ENCODE measurements at places on chromosomes 13 and 19.

DNA sequence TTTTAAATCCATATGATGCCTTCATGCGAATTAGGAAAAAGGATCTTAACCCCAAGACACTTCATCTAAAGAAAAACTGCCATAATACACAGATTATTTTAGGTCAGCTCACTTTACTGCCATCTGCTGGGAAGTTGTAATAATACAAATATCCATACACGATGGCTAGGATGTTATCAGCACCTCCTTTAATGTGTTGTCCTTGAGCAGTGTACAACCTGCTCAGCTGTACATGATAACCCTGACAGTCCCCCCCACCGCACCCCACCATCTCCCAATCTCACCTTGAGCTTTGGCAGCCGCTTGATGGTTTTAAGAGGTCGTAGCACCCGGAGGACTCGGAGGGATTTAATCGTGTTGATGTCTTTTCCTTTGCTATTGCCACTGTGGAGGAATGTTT is 112.2 kb downstream of the IER2 start:
- DNase-seq: no peak

GRCh38 chr13:60945396-60945795 is 470.3 kb downstream of the PCDH20 start:
- DNase-seq: no peak

DNA sequence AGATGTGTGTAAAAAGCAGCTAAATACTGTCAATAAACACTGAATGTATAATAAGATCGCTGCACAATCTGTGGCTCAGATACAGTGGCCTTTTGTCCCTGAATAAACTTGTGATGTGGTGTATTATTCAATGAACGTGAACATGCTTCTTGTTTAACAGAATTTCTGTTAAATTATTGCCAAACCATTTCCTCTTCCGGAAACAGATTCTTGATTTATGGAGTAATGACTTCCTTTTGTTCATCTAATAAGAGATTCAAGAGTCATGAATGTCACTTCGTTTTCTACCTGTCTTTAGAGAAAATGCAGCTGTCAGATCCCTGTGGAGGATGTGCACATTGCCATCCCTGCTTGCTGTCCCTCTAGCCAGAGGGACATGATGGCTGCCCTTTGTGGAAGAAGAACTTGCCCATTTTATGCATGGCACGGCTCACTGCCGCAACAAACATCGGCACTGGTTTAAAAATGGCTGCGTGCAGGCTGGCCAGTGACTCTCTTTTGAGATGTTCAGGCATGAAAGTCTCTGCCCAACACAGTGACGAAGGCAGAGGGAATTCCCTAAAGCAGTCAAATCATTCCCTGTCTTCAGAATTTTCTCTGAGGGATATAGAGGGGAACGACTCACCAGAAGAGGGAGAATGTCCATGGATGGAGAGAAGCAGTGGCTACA is 3.1 kb upstream of the TNFSF13B start:
- DNase-seq: no peak

GRCh38 chr19:7645163-7645562 is 8.3 kb downstream of the STXBP2 start:
- DNase-seq: no peak

GRCh38 chr19:57560049-57560491 is 407 bp upstream of the ZNF550 start:
- DNase-seq: no peak

- DNase-seq: no peak
Observed at GRCh38 chr19:43439032-43439708, 24.5 kb downstream of the TEX101 start.

DNA sequence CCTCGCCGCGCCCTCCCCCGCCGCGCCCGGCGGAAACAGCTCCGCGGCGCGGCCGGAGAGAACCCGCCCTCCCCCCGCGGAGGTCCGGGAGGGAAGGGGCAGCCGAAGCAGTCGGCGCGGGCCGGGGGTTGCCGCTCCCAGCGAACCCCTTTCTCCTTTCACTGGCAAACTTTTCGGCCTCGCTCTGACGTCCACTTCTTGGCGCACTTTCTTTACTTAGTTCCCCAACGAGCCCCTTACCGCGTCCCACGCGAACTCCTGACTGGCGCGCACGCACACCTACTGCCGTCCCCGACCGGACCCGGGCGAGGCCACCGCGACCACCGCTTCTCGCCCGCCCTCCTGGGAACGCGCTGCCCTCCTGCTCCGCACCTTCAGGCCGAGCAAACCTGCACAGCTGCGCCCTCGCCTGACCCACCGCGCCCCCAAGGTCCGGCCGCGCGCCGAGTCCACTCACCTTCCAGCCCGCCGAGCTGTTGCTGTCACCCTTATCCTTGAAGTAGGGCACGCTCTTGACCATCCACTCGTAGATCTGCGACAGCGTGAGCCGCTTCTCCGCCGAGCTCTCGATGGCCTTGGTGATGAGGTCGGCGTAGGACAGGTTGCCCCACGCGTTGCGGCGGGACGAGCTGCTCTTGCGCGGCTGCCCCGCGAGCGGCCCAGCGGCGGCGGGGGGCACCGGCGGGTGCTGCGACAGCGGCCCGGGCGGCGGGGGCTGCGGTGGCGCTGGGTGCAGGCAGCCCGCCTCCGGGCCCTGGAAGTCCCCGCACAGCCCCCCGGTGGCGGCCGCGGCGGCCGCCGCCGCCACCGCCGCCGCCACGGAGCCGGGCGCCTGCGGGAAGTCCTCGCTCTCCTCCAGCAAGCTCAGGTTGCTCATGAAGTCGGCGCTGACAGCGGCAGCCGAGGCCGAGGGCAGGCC is 1.1 kb downstream of the FOXO1 start:
- DNase-seq: peak; percentile 71

DNA sequence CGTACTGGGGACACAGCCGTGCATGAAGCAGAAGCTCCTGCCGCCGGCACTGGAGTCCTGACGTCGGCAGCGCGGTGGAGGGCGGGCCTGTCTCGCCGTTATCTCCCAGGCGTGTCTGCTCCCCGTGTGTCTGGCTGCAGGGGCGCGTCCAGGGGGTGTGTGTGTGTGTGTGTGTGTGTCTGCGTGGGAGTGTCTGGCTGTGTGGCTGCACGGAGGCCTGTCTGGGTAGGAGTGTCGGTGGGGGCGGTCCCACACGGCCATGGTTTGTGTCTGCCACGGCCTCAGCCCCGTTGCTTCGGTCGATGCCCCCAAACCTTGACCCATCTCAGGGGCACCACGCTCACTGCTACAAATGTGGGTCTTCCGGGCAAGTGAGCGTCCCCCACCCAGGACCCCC is 18.3 kb downstream of the ARID3A start:
- no peak for DNase-seq

- DNase-seq: no peak
Observed at GRCh38 chr19:54128441-54128725, 9.2 kb upstream of the CNOT3 start.

DNA sequence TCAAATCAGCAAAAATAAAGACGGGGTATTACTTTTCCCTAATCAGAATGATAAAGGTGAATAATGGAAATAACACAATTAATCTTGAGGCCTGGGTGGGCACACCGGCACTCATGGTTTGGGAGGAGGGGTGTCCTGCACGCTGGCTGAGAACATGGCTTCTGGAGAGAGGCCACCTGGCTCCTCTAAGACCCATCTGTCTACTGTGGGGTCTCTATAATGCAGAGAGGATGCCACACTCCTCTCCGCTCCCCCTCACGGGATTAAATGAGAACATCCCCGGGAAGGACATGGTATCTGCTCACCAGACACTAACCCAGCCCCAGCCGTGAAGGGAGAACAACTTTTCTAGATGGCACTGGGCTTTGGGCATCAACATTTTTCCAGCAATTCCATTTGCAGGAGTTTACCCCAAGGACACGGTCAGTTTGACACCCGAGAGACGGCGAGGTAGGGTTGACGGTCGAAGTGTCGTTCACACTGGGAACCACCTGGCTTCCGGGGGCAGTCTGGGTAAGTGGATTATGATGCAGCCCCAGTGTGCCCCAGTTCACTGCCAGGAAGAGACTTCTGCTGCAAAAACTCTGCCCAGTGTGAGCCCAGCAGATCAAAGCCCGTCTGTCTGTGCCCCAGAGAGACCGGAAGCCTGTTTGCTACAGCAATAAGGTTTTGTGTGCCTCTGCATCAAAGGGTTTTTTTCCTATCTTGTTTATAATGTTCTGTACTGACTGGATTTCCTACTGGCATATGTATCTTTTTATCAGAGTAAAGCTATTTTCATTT is 56.6 kb downstream of the CEBPG start:
- no peak for DNase-seq

DNA sequence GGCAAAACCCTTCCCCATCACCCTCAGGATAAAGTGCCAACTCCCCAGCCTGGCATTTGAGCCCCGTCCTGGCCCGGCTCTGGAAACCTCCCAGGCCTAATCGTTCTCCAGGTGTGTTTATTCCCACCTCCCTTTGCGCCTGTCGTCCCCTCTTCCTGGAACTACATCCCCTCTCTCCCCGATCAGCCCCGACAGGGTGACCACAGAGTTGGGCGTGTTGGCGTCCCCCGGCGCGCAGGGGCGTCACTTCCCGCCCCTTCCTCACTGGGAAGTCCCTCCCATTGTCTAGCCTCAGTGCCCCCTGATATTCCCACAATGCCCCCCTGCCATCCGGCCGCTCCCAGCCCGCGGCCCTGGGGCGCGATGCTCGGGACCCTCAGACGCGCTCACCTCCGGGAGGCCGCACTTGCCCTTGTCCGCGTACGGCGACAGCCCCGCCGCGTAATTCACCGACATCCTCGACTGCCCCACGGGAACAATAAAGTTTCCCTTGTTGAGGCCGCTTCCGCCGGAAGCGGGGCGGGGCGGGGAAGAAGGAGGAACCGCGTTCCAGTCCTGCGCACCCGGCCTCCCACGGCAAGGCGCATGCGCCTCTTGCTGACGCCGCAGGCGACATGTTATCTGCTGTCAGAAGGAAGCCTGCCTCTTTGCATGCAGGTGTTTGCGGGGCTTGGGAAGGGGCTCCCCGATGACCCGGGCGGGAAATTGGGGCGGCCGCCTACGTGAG is at the start of the genes ANKRD24 and SIRT6:
Gene ANKRD24 (plus strand): TSS at position 606 of the 727 bp plus-strand sequence. CDS start 3,737 bp downstream, outside the sequence.
Gene SIRT6 (minus strand): TSS at position 480 of the 727 bp plus-strand sequence. CDS start 24 bp downstream, at position 456.
- peak; percentile 96 for DNase-seq

GRCh38 chr13:99055281-99055680 is 77.4 kb upstream of the DOCK9 start:
- DNase-seq: no peak

- DNase-seq: no peak
Observed at GRCh38 chr19:15313649-15314279, 18.6 kb downstream of the BRD4 start.

GRCh38 chr13:75547917-75548316 is 1.7 kb upstream of the UCHL3 start:
- DNase-seq: no peak

- no peak for DNase-seq
Observed at GRCh38 chr19:13012390-13012689, 17.1 kb downstream of the NFIX start.

DNA sequence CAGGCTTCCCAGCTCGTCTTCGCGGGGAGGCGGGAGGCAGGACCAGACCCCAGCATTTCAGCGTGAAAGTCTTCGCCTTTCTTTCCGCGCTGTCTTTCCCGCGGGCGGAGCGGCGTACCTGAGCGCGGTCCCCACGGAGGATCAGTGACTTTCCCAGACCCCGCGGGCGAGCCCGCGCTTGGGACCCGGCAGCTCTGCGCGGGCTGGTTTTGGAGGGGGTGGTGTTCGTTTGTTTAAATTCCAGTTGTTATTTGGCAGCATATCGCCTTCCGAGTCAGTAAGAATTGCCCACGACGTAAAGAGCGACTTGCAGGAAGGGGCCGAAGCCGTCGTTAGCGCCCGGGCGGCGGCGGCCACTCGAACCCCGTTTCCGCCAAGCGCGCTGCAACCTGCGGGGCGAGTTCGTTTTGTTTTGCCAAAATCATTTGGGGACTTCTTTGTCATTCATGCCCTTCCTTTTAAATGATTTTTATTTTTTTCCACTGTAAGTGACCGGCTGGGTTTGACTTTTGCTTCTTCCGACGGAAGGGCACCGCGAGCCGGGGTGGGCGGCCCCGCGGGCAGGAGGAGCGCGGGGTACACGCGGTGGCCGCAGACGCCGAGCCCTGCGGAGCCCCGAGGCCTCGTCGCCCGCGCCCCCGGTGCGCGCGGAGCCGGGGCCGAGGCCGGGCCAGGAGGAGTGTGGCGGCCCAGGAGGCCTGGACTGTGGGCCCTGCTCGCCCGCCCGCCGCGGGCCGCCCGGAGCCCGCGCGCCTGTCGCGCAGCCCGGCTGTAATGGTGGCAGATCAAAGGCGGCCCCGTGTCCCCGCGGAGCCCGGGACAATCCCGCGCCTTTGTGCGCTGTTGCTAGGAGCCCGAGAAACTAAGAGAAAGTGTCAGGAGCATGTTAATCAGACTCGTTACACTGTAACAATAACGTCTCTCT is 75.9 kb downstream of the ZIC5 start:
- no peak for DNase-seq

DNA sequence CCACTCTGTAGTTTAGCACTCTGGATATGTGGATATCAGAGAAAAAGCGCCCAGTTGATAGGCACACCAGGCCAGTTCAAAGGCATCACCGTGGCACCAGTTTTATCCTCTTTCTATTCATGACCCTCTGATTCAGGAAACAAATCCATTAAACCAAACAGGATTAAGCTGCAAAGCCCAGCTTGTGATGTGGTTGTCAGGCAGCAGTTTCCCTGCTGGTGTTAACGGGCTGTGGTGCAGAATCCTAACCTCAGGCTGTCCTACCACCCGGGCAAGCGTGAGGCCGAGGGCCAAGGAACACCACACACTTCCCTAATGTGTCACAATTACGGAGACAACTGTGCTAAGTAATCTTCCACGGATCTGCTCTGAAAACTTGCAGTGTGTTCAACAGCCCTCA is 209.1 kb downstream of the OLFM4 start:
- DNase-seq: no peak

DNA sequence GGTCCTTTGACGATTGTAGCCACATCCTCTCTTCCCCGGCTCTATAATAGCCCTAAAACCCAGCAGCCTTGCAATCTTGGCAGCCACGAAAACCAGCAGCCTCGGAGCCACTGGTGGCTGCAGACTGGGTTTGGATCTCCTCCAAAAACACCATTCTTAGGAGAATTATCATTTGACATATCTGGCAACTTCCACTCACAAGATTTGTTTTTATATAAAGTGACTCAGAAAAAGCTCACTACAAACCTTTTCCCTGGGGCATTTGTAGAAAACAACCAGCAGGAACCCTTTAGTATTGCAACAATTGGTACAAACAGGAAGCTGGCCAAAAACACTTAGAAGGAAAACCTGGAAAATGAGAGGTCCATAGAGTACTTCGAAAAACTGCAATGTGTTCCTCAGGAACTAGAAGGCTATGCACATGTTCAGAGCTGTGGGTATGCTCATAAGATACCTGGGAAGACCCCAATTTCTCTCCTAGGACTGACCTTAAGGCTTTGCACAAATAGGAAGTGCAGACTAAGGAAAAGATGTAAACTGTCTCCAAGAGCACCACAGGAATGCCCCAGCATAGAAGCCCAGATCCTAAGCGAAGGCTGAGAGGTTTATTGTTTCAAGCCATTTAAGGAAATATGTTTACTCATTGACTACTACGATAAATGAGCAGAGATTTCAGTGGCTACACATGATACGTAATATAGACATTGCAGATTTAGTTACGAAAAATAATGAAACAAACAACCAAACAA is 71.2 kb downstream of the MYO16 start:
- no peak for DNase-seq

All from stimulated activated naive CD8-positive, alpha-beta T cell treated with anti-CD3 and anti-CD28 coated beads, Interleukin-15, amount 100 ng/mL, for 72 hours (primary cell).